Stimulated activated CD4-positive, alpha-beta T cell treated with anti-CD3 and anti-CD28 coated beads, Interleukin-1b, Interleukin-23, amount 100 ng/mL, for 24 hours (primary cell): ENCODE measurements at places on chromosomes 6 and 20.

- no peak for DNase-seq
These were observed 647.8 kb downstream of the CD109 start for GRCh38 chr6:74343804-74344203.

GRCh38 chr6:154411076-154411475, 54.5 kb upstream of the IPCEF1 start:
- DNase-seq, result no peak

- no peak for DNase-seq
These were observed 44.6 kb downstream of the TSBP1 start for GRCh38 chr6:32327103-32327502.

DNA sequence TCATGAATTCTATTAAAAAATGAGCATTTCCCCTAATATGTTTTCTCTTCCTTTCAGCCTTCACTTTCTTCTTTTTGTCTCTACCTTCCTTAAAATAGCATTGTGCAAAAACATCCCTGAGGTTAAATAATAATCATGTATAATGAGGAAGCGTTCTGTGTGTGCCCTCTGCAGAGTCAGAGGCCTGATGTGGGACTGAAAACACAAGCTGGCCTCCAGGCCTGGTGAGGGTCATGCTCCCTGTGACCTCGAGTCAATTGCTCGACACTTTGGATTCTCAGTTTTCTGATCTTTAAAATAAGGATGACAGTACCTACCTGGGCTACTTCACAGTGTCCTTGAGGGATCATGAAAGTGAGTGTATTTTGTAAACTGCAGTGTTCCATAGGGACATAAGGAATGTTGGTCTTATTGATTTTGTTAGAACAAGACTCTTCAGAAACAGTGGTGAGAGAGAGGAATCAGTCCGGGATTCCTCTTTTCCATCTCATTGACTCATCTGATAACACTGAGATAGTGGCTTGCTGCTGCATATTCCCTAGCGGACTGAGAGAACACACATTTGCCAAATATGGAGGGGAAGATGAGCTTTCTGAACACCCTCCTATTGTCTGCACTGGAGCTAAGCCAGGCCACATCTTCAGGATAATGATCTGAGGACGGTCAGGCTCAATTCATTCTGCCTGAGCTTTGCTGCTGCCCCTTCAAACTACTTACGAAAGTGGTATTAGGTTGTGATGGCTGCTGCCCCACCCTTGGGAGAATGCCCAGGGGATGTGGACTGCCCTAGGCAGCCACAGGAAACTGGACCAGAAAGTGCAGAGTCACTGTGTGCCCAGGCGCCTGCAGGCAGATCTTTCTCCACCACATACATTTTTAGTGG, 39.6 kb upstream of the PDE7B start:
- DNase-seq, result no peak

DNA sequence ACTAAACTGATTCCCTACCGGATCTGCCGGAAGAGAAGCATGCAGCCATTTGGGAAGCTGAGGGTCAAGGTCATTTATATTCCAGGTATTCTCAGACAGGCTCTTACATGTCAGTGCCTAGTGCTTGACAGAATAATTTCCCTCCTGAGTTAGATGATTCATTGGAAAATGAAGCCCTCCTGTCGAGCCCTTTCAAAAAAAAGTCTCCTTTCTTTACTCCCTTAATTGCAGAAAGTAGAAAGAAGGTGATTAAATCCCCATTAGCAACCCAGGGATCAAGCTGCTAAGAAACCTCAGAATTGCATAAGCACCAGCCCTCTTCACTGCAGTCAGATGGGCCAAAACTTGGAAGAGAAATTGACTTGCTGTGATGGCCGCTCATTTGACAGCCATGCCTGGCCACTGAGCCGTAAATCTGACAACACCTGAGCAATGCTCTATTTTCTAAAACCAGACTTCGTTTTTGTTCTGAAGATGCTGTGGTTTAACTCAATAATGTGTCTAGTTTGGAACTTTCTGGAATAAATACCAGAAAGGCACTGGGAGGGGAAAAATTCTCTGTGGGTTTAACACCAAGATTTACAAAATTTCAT, 61.0 kb upstream of the ARMH2 start:
- DNase-seq, result no peak

GRCh38 chr6:110323258-110323657, 34.9 kb downstream of the METTL24 start:
- DNase-seq, result no peak

DNA sequence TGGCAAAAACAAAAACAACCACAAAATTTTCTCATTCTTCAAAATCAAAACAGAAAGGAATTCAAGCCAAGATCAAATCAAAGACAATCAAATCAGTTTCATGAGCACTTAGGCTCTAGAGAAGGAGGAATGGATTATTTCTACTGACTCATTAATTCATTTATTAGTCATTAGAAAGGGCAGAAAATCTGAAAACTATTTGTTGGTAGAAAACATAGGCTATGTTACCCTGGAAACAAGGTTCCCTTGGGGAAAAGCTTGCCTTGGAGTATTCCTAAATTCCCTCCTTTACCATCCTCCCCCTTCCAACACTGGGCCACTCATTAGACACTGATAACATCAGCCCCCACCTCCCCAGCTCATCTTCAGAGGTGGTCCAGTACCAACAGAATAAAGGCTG, 17.5 kb downstream of the KIF16B start:
- no peak for DNase-seq

GRCh38 chr20:62010551-62011402, 54.9 kb downstream of the TAF4 start:
- peak; percentile 30 for DNase-seq

DNA sequence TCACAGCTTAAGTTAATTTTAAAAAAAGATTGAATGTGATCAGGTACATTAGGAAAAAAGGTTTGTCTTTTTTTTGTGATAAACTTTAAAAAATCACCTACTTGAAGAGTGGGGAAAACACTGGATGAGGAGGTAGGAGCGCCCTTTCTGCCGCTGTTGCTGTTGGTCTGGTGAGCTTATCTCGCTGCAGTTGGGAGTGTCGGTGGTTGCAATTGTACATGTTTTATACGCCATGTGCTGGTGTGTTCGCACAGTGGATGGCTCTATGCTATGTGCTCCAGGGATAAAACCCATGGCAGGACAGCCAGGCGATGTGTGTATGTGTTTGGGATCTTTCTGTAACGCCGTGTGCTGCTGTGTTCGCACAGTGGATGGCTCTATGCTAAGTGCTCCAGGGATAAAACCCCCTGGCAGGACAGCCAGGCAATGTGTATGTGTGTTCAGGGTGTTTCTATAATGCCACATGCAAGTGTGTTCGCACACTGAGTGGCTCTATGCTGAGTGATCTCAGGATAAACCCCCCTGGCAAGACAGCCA, 1.7 kb downstream of the SLC22A3 start:
- no peak for DNase-seq

DNA sequence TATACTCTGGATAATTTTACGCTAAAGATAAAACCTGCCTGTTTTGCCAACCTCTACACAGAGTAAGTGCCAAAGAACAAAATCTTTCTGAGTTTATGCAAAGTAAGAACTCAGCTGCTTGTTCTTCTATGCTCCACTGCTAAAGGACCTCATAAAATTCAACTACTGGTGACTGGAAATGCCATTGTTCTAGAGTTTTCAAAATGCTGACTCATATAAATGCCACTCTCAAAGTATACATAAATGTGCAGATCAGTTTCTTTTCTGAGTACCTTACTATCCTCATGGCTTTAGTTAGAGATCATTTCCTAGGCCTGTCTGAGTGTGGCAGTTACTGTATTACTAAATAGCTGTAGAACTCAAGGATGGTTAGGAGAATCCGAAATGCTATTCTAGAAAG, 45.6 kb downstream of the LYRM4 start:
- DNase-seq, result no peak

- DNase-seq, result no peak
These were observed 50.5 kb upstream of the SSTR4 start for GRCh38 chr20:22984606-22985005.

DNA sequence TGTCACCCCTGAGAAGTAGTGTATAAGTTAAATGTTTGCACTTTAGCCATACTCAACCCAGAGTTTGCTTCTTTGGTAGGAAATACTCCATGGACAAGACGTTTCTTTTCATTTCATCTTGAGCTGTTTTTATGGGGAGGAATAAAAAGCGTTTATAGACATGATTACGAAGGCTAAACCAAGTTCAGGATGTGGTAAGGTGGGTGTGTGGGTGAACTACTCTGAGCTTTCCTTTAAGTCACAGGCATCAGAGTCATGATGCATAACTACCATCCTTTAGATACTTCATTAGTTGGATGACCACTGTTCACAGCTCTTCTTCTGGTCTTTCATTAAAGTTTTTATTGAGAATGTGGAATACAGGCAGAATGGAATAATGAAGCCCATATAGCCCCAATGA, 48.9 kb downstream of the EBF4 start:
- DNase-seq, result no peak

DNA sequence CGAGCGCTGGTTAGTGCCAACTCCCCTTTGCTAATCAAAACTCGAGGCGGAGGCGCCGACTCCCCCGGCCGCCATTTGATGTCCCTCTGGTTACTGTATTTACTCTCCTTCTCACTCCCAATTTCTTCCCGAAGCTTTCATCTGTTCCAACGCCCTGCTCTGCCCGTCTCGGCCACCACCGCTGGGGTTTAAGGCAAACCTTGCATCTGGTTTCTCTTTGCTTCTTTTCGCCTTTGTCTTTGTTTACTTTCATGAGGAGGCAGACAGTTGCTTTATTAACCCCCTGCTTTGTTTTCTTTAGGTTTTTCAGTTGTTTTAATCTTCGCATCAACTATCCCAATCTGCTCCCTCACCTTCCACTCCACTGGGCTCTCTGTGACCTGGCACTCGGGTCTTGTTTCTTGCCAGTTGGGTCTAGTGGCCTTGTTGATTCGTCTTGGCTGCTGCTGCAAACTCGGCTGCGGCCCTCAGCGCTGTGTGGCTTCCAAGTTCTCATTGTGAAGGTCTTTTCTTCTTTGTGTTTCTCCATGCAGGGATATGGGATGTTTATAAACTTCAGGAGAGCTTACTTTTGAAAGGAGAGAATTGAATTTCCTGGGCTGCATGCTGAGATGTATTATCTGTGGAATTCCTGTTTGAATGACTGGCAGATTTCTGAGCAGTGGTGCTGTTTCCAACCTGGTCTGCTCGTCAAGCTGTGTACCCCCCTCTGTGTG, 155.1 kb downstream of the CDC5L start:
- DNase-seq, result no peak

DNA sequence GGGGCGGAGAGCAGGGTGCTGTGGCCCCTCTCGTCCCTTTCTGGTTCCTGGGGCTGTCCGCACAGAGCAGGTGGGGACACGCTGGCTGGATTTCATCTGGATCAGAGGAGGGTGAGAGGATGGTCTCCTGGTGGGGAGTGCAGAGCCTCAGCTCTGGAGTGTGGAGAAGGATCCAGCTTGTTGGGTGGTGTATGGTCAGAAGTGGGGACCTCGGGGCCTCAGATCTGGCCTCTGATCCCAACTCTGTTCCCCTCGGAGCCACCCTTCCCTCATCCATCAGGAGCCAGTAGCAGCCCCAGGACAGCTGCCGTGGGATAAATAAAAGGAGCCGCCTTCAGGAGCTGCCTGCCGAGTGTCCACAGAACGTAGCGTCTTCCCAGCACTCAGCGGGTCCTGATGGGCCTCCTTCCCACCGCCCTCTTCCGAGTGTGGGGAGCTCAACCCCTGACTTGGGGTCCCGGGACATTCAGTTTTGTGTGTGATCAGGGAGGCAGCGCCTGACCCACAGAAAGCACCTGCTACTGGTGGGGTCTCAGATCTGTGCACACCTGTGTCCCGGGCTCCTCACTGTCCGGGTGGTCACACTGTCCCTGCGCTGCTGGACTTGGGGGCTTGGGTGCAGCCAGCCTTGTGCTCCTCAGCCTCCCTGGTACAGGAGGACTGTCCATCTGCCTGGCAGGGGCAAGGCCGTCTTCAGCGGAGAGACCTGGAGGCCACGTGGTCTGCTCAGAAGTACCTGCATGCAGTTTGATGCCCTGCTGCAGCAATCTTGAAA, 25.4 kb upstream of the BHLHE23 start:
- no peak for DNase-seq

- no peak for DNase-seq
These were observed 83.4 kb downstream of the TXNDC5 start for GRCh38 chr6:7827142-7827541.

- DNase-seq, result no peak
These were observed 28.7 kb downstream of the PTPRK start for GRCh38 chr6:128491610-128492206.

- DNase-seq, result no peak
These were observed 297.4 kb downstream of the QKI start for GRCh38 chr6:163711615-163712565.

- DNase-seq, result no peak
These were observed 172.5 kb upstream of the JARID2 start for GRCh38 chr6:15073344-15073789.

- DNase-seq, result peak; percentile 32
These were observed 392.7 kb upstream of the MAN1A1 start for GRCh38 chr6:119742188-119742803.

GRCh38 chr6:109295109-109295773, 87.0 kb downstream of the CD164 start:
- no peak for DNase-seq

- no peak for DNase-seq
These were observed 216.5 kb downstream of the ZMYND8 start for GRCh38 chr20:47139934-47140535.

- no peak for DNase-seq
These were observed 22.0 kb downstream of the STXBP5 start for GRCh38 chr6:147226163-147226724.

- DNase-seq, result no peak
These were observed 15.7 kb upstream of the FAM83C start for GRCh38 chr20:35307666-35308653.
